Right renal pelvis (tissue), 4 donors: ENCODE measurements at places on chromosomes 11 and 22.

GRCh38 chr11:12248330-12248729, 129.0 kb upstream of the PARVA start:
- peak; percentile 36 for DNase-seq

GRCh38 chr11:106983991-106984390, 34.3 kb downstream of the GUCY1A2 start:
- no peak for DNase-seq

- no peak for DNase-seq
Observed at GRCh38 chr11:71433648-71434450, 14.3 kb downstream of the DHCR7 start.

- no peak for DNase-seq
Observed at GRCh38 chr11:104655066-104655465, 243.2 kb downstream of the CASP12 start.

- DNase-seq: no peak
Observed at GRCh38 chr11:96199563-96200025, 143.4 kb downstream of the MAML2 start.

- no peak for DNase-seq
Observed at GRCh38 chr11:128552783-128553661, 34.3 kb downstream of the ETS1 start.

GRCh38 chr22:19107730-19108074, 14.5 kb downstream of the DGCR2 start:
- DNase-seq: no peak
